CD4-positive, alpha-beta T cell treated with Interleukin-15 for 4 hours (primary cell): ENCODE measurements at places on chromosomes 5 and 9.
A peak's percentile ranks its signal among the peaks of the same experiment; 100 is the strongest.

DNA sequence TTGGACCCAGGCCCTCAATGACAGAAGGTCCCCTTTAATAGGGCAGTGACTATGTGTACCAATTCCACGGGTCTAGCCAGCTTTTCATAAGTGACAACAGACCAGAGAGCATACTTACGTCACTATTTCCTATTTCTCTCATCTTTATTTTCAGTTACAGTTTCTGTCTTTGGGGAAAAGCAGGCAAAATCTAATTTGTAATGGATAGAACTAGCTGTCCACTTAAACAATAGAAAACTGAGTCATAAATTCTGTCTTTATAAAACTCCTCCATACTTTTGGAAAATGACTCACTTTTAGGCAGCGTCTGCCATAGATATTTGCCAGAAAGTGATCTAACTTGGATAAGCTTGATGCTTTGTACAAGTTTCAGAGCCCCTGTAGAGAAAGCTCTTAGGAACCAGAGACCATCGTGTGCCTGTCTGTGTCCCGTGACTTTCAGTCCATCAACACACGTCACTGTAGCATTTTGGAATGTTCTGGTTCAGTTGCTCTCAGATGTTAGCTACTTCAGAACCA, 101.9 kb downstream of the F2RL2 start:
- DNase-seq: no peak

DNA sequence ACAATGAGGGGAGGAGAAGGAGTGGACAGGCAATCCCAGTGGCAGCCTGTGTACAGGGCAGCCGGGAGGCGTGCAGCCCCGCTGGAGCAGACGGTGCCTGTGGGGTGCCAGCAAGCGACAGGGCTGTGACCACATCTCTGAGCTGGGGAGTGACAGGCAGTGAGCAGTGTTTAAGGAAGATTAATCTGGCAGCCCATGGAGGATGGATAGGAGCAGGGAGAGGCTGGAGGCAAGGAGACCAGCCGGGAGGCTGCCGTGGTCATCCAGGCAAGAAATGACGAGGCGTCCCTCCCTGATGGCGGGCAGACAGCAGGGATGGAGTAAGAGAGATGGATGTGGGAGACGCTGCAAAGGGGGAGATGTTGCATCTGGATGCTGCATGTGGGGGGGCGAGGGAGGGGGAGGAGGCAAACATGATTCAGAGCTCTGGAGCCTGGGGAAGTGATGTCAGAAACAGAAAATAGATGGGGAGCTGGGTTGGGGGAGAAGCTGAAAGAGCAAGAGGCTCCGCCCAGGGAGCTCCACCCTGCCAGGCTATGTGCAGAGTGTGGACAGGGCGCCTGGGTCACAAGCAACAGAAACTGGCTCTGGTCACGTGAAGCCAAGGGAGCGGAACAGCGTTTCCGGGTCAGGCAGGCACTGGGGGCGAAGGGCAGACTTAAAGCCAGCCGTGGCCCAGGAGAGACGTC, 12.6 kb downstream of the UNC5A start:
- DNase-seq: no peak

DNA sequence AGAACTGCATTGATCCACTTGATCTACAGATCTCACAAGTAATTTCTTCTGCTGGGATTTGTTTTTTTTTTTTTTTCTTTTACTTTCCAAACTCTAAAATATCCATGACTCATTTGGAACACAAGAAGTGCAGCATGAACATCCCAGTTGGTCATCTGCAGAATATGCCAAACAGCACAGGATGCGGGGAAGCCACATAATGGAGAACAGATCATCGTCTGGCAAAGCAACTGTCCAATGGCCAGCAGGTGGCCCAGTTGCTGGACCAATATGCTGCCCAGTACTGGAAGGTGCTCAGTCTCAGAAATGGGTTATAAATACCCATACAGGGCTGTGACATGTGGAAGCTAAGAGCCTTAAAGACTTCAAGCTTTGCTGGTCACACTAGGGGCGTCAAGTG, 221.3 kb upstream of the TAS2R1 start:
- DNase-seq: no peak

DNA sequence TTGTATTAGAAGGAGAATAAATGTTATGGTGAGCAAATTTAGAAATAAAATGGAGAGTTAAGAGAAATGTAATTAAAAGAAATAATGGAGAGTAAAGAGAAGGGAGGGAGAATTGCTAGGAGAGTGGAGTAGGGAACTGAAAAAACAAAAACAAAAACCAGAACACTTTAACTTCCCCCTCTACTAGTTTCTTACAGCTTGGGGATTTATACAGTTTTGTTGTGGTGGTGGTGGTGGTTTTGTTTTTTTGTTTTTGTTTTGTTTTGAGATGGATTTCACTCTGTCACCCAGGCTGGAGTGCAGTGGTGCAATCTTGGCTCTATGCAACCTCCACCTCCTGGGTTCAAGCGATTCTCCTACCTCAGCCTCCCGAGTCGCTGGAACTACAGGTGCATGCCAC, 322.4 kb downstream of the TMEM167A start:
- no peak for DNase-seq

- no peak for DNase-seq
Observed at GRCh38 chr9:23812673-23813072, 13.4 kb downstream of the ELAVL2 start.

GRCh38 chr9:71764891-71765290, 3.4 kb downstream of the CEMIP2 start:
- no peak for DNase-seq

GRCh38 chr5:127517480-127518318, at the start of gene PRRC1:
PRRC1 (plus strand) TSS chr5:127517640; CDS start chr5:127523480, 5,840 bp downstream.
- DNase-seq: peak; percentile 73

DNA sequence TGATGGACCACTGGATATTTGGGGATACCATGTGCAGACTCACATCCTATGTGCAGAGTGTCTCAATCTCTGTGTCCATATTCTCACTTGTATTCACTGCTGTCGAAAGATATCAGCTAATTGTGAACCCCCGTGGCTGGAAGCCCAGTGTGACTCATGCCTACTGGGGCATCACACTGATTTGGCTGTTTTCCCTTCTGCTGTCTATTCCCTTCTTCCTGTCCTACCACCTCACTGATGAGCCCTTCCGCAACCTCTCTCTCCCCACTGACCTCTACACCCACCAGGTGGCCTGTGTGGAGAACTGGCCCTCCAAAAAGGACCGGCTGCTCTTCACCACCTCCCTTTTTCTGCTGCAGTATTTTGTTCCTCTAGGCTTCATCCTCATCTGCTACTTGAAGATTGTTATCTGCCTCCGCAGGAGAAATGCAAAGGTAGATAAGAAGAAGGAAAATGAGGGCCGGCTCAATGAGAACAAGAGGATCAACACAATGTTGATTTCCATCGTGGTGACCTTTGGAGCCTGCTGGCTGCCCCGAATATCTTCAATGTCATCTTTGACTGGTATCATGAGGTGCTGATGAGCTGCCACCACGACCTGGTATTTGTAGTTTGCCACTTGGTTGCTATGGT, 54.5 kb upstream of the HNRNPA0 start:
- DNase-seq: no peak

GRCh38 chr5:14663734-14664269, 716 bp upstream of the OTULIN start:
- no peak for DNase-seq

DNA sequence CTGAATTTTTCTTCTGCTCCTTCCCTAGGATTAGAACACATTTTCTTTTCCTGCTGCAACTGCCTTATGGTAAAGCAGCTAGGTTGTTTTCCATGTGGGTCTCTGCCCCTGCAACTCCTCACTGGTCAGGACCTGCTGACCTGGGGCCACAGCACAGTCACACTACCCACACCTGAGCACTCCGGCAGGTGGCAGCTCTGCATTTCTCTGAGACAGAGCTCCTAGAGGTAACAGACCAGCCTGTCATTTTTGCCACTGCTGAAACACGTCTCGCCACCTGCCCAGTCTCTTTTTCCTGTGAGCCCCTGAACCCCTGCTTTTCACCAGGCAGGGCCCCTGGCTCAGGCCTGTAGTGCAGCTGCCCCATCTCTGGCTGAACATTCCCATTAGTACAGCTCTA, 609.6 kb downstream of the HINT1 start:
- DNase-seq: no peak

- DNase-seq: no peak
Observed at GRCh38 chr9:76996700-76997099, 22.8 kb upstream of the FOXB2 start.

DNA sequence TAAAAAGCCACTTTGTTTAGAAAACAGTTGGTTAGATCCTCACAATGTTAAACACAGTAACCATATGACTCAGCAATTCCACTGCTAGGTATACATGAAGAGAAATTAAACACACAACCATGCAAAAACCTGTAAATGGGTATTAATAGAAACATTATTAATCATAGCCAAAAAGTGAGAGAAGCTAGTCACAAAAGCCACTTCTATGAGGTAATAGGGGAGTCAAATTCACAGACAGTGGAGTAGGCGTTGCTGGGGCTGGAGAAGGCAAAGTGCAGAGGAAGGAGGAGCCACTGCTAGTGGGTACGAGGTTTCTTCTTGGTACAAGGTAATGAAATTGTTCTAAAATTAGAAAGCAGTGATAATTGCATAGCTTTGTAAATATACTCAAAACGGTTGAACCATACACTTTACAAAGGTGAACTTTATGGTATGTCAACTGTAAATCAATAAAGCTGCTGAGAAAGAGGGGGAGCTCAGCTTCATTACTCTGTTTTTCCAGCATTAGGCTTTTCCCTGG, 364.4 kb downstream of the GADD45G start:
- DNase-seq: no peak

DNA sequence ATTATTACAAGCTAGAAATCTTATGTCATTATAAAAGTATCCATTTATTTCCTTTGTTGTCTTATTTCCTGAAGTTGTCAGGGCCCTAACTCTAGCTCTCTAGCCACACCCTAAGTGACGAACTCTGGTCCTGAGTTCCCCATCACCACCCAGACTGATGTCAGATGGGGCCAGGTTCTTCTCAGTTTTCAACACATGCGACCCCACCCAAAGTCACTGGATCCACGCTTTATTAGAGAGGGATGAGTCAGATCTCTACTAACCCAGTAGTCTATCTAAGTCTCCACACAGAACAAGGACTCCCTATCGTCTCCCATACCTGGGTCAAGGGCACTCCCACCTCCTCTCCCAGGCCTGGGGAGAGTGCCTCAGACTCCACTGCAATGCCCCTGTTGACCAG, 6.8 kb upstream of the FEM1C start:
- peak; percentile 3 for DNase-seq

DNA sequence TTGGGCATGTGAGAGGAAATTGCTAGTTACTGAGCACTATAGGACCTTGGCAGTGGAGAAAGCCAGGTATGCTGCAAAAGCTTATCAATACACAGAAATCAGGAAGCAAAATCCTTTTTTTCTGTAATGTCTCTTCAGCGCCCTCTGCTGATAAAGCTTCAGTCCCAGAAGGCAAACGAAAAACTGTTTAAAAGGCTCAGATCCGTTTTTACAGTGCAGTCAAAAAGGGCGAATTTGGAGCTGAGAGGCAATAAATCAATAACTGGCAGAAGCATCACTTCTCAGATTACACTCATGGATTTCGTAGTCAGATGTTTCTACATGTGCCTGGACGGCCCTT, 1.1 kb upstream of the MAN2A1 start:
- DNase-seq: peak; percentile 35

- DNase-seq: no peak
Observed at GRCh38 chr5:103942587-103943186, 380.1 kb upstream of the NUDT12 start.
